ENCODE measurements at places on chromosomes 12 and 14.

GRCh38 chr14:33477797-33478196 is 473.1 kb downstream of the EGLN3 start:
- DNase-seq: no peak

GRCh38 chr12:64737539-64737938 is 21.7 kb downstream of the GNS start:
- DNase-seq: no peak

DNA sequence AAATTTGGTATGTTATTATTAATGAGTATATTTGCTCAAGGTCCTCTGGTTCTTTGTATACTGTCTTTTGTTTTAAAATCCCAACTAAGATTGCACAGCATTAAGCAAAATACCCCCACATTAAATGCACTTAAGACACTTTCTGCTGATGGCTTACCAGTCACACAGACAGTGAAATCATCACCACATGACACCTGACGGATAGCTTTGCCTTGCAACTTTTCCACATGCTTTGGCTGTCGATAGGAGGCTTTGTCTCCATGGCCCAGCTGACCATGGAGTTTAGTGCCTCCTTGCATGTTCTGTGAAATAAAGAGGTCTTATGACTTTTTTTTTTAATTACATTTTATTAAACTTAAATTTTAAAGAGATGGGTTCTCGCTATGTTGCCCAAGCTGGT is 19.7 kb downstream of the NEK9 start:
- DNase-seq: no peak

GRCh38 chr12:99454539-99455172 is 192.9 kb upstream of the GARIN6 start:
- DNase-seq: no peak

DNA sequence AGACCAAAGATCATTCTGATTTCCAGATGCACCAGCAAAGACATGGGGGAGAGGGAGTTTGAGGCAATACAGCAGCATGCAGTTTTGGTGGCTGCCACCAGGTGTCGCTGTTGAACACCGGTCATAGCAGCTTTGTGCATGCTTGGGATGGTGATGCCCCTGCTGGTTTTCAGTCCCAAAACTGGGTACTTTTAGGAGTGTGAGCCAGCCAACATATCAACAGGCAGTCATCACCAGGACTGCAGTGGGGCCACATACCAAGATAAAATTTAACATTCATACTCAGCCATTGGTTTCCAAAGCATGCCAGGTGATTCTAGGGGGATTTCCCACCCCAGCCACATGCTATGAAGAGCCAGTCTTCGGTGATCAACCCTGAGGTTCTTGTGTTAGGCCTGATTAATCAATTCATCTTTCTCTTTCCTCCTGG is 64.2 kb downstream of the PHETA1 start:
- peak; percentile 12 for DNase-seq
